Gastrocnemius medialis (tissue), 4 donors: ENCODE measurements at places on chromosomes 3 and 15. TPM values are rescaled to one million over a fixed set of nuclear protein-coding genes. Genes with fewer than 3 reads are reported as not detected.

DNA sequence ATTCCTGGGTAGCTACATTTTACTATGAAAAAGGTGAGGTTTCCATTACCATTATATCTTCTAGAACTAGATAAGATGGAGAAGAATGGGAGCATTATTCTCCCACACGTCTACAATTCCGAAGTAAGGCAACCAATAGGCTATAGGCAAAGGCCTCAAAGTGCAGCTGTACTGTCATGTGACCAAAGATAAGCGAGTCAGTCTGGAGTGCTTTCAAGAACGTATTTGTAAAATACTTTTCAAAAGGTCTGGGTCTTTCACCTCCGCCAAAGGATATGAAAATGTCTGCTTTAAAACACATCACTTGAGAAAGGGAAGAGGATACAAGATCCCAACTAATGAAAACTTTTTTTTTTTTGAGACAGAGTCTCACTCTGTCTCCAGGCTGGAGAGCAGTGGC is 9.9 kb downstream of the CCPG1 start:
- no peak for DNase-seq

- DNase-seq, result no peak
Observed at GRCh38 chr3:13651775-13652428, 103.0 kb downstream of the FBLN2 start.

The CPOX gene
- 9.8 TPM for total RNA-seq

DNA sequence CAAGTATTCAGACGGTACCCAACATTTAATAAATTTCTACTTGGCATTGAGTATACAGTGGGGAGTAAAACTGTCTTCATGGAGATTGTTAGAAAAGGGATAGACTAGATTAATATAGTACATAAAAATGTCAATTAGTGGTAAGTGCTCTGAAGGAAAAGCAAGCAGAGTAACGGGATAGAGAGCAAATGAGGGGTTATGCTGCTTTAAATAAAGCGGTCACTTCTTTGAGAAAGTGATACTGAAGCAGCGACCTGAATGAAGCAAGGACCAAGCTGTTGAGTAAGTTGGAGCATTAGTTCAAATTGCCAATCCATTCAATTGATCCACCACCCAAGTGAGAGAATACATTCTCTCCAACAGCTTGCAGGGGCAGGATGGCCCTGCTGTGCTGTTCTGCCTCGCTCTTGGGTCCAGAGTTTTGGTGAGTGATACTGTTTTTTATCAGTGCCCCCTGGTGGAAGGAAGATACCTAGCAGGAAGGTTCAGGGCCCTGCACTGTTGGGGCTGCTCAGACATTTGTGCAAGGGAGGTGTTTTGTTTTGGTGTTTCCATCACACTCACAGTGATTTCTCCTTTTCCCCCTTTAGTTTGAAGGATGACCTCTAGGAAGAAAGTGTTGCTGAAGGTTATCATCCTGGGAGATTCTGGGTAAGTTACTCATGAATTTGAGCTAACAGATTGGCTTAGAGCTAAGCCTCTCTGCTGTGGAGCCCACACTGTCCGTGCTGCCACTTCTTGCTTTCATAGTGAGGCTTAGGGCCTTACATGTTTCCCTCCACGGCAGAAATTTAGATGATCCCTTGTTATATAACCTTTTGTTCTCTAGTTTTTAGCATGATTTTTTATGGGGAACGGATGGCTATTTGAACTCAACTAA is 69.0 kb downstream of the RAB7A start:
- peak; percentile 67 for DNase-seq

The PPARG gene
- 4.9 TPM for total RNA-seq

GRCh38 chr3:195612075-195612800 is 28.5 kb upstream of the APOD start:
- DNase-seq, result peak; percentile 35

- DNase-seq, result no peak
Observed at GRCh38 chr15:48806151-48806550, 4.7 kb downstream of the CEP152 start.

GRCh38 chr3:89098964-89099585 is 8.3 kb upstream of the EPHA3 start:
- DNase-seq, result no peak

DNA sequence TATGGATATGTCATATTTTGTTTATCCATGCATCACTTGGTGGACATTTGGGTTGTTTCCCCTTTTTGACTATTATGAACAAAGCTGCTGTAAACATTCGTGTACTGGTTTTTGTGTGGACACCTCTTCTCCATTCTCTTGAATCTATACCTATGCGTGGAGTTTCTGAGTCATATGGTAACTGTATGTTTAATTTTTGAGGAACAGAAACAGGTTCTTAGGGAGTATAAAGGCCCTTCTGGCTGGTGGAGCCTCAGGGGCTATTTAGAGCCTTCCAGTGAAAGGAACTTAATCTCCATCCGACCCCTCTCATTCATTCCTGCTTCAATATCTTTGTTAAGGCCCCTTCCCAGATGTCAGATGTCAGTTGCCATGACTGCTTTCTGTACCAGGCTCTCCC is 14.1 kb upstream of the CTXND1 start:
- DNase-seq, result no peak

DNA sequence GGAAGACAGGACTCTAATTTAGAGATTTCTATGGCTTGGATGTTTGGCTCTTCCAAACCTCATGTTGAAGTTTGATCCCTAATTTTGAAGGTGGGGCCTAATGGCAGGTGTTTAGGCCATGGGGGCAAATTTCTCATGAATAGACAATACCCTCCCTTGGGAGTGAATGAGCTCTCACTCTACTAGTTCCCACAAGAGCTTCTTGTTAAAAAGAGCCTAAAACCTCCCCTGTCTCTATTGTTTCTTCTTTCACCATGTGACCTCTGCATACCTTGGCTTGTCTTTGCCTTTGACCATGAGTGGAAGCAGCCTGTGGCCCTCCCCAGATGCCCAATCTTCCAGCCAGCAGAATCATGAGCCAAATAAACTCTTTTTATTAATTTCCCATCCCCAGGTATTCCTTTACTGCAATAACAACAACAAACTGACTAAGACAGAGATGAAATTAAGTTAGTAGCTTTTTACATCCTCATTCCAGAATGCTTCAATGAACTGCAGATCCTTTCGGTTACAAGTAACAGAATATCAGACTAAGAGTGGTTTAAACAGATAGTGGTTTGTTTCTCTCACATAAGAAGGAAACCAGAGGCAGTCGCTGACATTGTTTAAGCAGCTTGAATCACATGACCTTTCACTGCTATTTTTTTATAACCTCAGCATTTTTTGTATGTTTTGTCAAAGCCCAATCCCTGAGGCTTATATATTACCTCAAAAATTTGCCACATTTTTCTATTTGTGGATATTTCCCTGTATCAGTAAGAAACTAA is 1013.3 kb upstream of the SEMA6D start:
- no peak for DNase-seq

DNA sequence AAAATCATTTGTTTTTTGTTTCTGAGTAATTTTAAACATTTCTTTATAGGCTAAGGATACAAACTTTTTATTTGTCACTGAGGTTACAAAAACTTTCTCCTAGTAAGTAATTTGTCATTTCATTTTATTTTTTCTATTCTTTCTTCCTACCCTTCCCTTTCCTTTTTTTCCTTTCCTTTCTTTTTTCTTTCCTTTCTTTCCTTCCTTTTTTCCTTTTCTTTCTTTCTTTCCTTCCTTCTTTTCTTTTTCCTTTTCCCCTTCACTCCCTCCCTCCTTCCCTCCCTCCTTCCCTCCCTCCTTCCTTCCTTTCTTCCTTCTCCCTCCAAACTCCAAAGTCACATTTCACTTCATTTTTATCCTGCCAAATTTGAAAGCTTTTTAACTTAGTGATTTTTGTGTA is 115.1 kb upstream of the FAN1 start:
- no peak for DNase-seq

DNA sequence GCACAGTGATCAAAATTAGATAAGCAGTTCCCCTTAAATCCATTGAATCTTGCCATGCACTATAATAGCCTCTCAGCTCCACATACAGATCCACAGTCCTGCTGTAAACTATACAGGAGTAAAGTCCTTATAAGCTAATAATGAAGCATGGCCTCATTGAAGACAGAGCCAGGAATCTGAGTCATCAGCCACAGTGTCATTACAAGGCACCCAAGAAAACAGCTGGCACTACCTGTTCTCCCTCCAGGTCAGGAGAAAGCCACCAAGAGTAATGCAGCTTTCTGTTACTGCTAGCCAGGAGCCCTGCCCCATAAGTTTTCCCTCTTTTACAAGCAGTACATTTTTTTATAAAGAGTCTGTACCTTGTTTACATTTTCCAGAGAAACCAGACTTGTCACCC is 27.3 kb downstream of the WDR49 start:
- DNase-seq, result no peak

GRCh38 chr15:66595931-66596545 is 30.2 kb upstream of the LCTL start:
- DNase-seq, result no peak

The B3GNT5 gene
- 32.0 TPM for total RNA-seq

The NRG4 gene
- 2.0 TPM for total RNA-seq

GRCh38 chr3:42961633-42962032 is 17.5 kb upstream of the GASK1A start:
- DNase-seq, result peak; percentile 10

The ICE2 gene
- 5.8 TPM for total RNA-seq

- DNase-seq, result no peak
Observed at GRCh38 chr3:194860725-194861124, 175.0 kb downstream of the FAM43A start.

The WDR93 gene
- not detected for total RNA-seq

DNA sequence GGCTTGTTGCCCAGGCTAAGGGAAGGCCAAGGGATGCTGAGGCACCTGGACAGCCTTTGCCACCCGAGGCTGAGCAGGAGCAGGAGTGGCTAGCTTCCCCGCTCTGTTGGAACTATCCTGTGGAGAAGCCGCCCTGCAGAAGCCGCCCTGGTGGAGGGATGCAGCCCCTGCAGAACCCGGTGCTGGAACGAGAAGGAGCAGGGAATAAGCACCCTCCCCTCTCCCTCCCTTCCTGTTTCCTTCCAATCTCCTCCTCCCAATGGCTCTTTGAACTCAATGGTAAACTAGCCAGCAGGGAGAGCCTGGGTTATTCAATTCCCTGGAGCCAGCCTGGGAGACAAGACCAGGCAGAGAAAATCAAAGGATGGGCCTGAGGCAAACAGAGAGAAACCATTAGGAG is 11.8 kb upstream of the HRG start:
- DNase-seq, result no peak

GRCh38 chr3:137294839-137295238 is 337.1 kb downstream of the IL20RB start:
- DNase-seq, result no peak

- no peak for DNase-seq
Observed at GRCh38 chr15:74790080-74790916, 8.4 kb downstream of the CSK start.

- DNase-seq, result no peak
Observed at GRCh38 chr3:154013736-154014135, 107.5 kb upstream of the ARHGEF26 start.

The SLC28A2 gene
- not detected for total RNA-seq

The ATP8B4 gene
- 3.4 TPM for total RNA-seq

The LRRC2 gene
- total RNA-seq, result 72.7 TPM

- no peak for DNase-seq
Observed at GRCh38 chr3:132325103-132325606, 7.9 kb downstream of the ACP3 start.

DNA sequence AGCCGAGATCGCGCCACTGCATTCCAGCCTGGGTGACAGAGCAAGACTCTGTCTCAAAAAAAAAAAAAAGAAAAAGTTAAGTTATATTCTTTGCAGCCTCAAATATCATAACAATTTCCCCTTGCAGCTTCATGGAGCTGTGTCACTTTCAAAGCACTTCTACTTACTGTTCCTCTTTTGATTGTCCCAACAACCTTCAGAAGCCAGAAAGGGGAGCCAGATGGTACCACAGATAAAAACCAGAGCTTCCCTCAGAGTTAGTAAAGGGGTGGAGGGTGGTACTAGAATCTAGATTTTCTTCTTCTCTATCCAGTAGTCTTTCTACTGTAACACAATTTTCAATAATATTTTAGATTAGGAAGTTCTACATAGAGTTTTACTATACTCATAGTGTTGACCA is 188.8 kb downstream of the TAFA4 start:
- DNase-seq, result no peak

The TIGIT gene
- total RNA-seq, result not detected

DNA sequence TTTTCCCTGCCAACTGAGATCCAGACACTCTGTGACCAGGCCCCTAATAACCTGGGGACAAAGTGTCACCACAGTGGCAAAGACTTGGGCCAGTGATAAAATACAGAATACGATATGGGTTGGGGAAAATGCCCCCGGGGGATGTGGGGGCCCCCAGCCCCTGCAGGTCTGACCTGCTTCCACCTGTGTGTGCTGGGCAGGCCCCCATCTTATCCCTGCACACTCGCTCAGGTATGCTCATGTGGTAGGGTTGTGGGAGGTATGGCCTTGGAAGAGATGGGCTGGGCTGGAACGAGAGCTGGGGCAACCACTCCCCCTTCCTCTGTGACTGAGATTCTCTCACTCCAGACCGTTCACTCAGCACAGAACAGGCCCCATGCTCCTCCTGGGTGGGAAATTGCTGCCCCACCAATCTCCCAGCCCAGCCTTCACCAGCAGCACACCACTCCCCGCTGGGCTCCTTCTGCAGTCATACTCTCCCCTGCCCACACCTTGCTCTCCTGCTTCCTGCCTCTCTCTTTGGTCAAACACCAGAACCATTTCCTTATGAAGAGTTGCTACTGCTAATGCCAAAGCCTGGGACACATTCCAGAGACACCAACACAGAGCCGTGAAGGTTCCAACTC is 9.6 kb upstream of the CPEB1 start:
- no peak for DNase-seq
